Activated naive CD4-positive, alpha-beta T cell (primary cell): ENCODE measurements at places on chromosomes 6 and 20.

- DNase-seq, result no peak
These were observed 123.6 kb downstream of the FOXA2 start for GRCh38 chr20:22460803-22461202.

- DNase-seq, result no peak
These were observed 2.4 kb downstream of the AGPAT4 start for GRCh38 chr6:161271343-161272030.

DNA sequence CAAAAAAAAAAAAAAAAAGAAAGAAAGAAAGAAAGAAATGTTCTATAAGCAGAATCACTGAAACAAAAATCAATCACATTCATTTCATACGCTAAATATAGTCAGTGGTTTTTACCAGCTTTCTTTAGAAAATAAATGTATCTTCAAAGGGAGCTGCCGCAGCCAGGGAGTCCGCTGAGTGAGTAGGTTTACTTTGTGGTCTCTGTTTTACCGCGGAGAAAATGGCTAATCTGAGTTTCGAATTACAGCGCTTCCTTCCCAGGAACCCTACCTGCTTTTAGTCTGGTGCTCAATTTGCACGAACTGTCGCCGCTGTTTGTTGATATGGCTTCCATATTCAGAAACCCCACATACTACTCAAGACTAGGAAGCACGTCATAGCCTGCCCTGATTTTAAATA is 102.4 kb downstream of the TFAP2A start:
- DNase-seq, result no peak

- DNase-seq, result no peak
These were observed 4.5 kb downstream of the PMEPA1 start for GRCh38 chr20:57705127-57705899.

- no peak for DNase-seq
These were observed 40.1 kb upstream of the SIRPA start for GRCh38 chr20:1855109-1855508.

- DNase-seq, result no peak
These were observed at the start of gene STMND1 for GRCh38 chr6:17101422-17102257. TSS of gene STMND1 (plus strand) at chr6:17102050. CDS start at chr6:17102258, 208 bp downstream.

DNA sequence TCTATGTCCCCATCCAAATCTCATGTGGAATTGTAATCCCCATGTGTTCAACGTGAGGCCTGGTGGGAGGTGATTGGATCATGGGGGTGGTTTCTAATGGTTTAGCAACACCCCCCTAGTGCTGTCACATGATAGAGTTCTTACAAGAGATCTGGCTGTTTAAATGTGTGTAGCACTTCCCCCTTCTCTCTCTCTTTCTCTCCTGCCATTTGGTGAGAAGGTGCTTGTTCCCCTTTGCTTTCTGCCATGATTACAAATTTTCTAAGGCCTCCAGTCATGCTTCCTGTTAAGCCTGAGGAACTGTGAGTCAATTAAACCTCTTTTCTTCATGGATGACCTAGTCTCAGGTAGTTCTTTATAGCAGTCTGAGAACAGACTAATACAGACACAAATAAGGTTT is 165.4 kb downstream of the OGFRL1 start:
- DNase-seq, result no peak
